ENCODE measurements at places on chromosomes 11 and 22. TPM values are rescaled to one million over a fixed set of nuclear protein-coding genes. Genes with fewer than 3 reads are reported as not detected.

ZDHHC8 gene
- 37.1 TPM for polyA plus RNA-seq

POU2AF2 gene
- polyA plus RNA-seq: not detected

SLCO2B1 gene
- 14.1 TPM for polyA plus RNA-seq

OR52M1 gene
- not detected for polyA plus RNA-seq

P2RY2 gene
- 0.50 TPM for polyA plus RNA-seq

GLYATL1 gene
- polyA plus RNA-seq: not detected

CNGA4 gene
- 0.38 TPM for polyA plus RNA-seq

PLEKHB1 gene
- 3.3 TPM for polyA plus RNA-seq

SLC1A2 gene
- polyA plus RNA-seq: not detected

RIMBP3B gene
- not detected for polyA plus RNA-seq

OOSP2 gene
- polyA plus RNA-seq: not detected

SCUBE2 gene
- 4.8 TPM for polyA plus RNA-seq

PLAAT2 gene
- polyA plus RNA-seq: 30.3 TPM

CD3E gene
- 0.43 TPM for polyA plus RNA-seq

MS4A7 gene
- polyA plus RNA-seq: 7.9 TPM

CCDC15 gene
- 0.61 TPM for polyA plus RNA-seq

SPTBN2 gene
- polyA plus RNA-seq: under 0.01 TPM

BDNF gene
- 1.1 TPM for polyA plus RNA-seq

MMP27 gene
- 0.50 TPM for polyA plus RNA-seq

KREMEN1 gene
- polyA plus RNA-seq: 1.9 TPM

MRGPRX4 gene
- not detected for polyA plus RNA-seq

KCNC1 gene
- polyA plus RNA-seq: not detected

OR51B4 gene
- not detected for polyA plus RNA-seq

NF2 gene
- 9.3 TPM for polyA plus RNA-seq

KDM4D gene
- polyA plus RNA-seq: 0.31 TPM

XKR3 gene
- not detected for polyA plus RNA-seq

PATE2 gene
- not detected for polyA plus RNA-seq

SSTR3 gene
- polyA plus RNA-seq: not detected

GPHA2 gene
- polyA plus RNA-seq: not detected

HORMAD2 gene
- polyA plus RNA-seq: not detected

SERPING1 gene
- polyA plus RNA-seq: 473 TPM

C11orf97 gene
- not detected for polyA plus RNA-seq

PAMR1 gene
- 2.0 TPM for polyA plus RNA-seq

OR8K5 gene
- not detected for polyA plus RNA-seq

MGAT3 gene
- polyA plus RNA-seq: 1.1 TPM

CALCA gene
- polyA plus RNA-seq: 0.88 TPM

APLP2 gene
- polyA plus RNA-seq: 219 TPM

OR8G5 gene
- polyA plus RNA-seq: not detected

HSPB2 gene
- 13.8 TPM for polyA plus RNA-seq

NAALAD2 gene
- not detected for polyA plus RNA-seq

SPDYC gene
- polyA plus RNA-seq: not detected

NLRP14 gene
- polyA plus RNA-seq: not detected

C22orf15 gene
- polyA plus RNA-seq: 0.23 TPM

ELMOD1 gene
- not detected for polyA plus RNA-seq

NLRP10 gene
- not detected for polyA plus RNA-seq

IGLL1 gene
- not detected for polyA plus RNA-seq

LIF gene
- 2.3 TPM for polyA plus RNA-seq

CHADL gene
- polyA plus RNA-seq: 7.0 TPM

SHISAL1 gene
- polyA plus RNA-seq: 0.26 TPM

FOLR1 gene
- polyA plus RNA-seq: not detected

APOA1 gene
- polyA plus RNA-seq: 416 TPM

OSBP2 gene
- polyA plus RNA-seq: 0.63 TPM

MMP13 gene
- polyA plus RNA-seq: not detected

TMEM191C gene
- 0.50 TPM for polyA plus RNA-seq

Data from aorta (tissue), 5 donors.